ENCODE measurements at places on chromosomes 16 and 17.

GRCh38 chr16:85570735-85571562 is 42.2 kb upstream of the GSE1 start:
- DNase-seq = no peak

DNA sequence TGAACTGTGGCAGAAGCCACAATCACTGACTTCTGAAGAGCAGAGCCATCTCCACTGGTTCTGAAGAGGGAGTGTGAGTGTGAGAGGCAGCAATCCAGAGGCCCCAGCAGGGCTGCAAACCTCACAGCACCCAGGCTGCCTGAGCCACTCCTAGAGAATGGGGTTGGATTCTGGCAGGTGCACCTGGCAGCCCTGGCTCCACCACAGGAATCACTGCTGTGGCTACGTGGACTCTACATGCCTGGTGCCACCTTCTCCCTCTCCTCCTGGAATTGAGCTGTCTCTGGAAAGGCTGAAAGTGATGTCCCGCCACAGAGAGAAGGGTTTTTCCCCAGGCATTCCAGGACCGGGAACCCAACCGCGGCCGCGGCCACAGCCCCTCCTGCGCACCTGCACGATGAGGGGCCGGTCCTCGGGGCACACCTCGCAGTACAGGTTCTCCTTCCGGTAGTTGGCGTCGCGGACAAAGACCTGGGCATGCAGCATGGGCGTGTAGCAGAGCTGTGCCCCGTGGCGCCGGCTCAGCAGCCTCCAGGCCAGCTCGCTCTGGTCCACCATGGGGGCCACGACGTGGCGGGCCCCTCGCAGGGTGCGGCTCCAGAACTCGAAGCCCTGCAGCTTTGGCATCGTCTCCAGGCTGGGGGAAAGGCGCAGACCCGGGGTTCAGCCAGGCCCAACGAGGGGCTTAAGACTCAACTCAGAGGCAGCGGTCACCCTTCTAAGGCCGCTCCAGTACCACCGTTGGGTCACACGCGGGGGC is 991 bp downstream of the DUS1L start:
- no peak for DNase-seq

- no peak for DNase-seq
Measured at GRCh38 chr17:77210946-77211541, 70.3 kb downstream of the SEC14L1 start.

DNA sequence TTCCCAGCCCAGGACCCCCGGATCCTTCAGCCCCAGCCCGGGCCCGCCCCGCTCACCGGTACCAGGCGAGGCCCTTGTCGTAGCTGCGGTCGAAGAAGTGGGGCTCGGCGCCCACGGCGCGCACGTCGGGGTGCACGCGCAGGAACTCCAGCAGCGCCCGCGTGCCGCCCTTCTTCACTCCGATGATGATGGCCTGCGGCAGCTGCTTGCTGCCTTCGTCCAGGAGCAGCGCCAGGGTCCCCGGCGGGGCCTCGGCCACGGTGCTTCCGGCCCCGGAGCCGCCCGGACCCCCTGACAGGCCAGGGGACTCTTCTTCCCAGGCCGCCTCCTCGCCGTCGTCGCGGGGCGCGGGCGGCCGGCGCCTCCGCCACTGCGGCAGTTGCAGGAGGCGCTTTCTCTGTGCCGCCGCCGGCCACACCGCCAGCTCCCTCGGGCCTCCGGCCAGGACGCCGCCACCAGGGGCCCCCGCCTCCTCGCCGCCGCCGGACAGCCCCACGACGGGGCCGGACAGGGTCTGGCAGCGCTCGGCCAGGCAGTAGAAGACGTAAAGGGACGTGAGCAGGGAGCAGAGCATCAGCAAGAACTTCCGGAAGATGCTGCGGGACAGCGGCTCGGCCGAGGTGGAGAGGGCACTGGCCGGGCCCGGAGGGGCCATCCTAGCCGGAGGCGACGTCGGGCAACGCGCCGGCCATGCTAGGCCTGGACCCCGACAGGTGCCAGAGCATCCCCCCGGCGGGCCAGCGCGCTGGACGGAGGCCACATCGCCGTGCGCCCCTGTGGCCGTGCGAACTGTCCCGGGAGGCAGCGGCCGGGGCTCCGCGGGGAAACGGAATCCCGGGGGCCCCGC is 1.0 kb downstream of the HS3ST3A1 start:
- no peak for DNase-seq

- DNase-seq = no peak
Measured at GRCh38 chr16:87066133-87067002, 250.8 kb downstream of the C16orf95 start.
